ENCODE measurements at places on chromosomes 5 and 9. TPM values are rescaled to one million over a fixed set of nuclear protein-coding genes. Genes with fewer than 3 reads are reported as not detected.

Gene PCDHGB7
- not detected for total RNA-seq

Gene TBCA
- total RNA-seq = 168 TPM

Gene STPG3
- not detected for total RNA-seq

Gene ABCA2
- total RNA-seq = 4.1 TPM

Gene ENTPD2
- total RNA-seq = not detected

Gene DRD1
- total RNA-seq = not detected

Gene PRUNE2
- 0.38 TPM for total RNA-seq

Gene TPPP
- 0.10 TPM for total RNA-seq

Gene FBP2
- total RNA-seq = not detected

Gene INSYN2B
- not detected for total RNA-seq

Gene CDC20B
- not detected for total RNA-seq
